Activated CD4-positive, alpha-beta T cell treated with anti-CD3 and anti-CD28 coated beads for 24 hours (primary cell): ENCODE measurements at places on chromosomes 12 and 14.

DNA sequence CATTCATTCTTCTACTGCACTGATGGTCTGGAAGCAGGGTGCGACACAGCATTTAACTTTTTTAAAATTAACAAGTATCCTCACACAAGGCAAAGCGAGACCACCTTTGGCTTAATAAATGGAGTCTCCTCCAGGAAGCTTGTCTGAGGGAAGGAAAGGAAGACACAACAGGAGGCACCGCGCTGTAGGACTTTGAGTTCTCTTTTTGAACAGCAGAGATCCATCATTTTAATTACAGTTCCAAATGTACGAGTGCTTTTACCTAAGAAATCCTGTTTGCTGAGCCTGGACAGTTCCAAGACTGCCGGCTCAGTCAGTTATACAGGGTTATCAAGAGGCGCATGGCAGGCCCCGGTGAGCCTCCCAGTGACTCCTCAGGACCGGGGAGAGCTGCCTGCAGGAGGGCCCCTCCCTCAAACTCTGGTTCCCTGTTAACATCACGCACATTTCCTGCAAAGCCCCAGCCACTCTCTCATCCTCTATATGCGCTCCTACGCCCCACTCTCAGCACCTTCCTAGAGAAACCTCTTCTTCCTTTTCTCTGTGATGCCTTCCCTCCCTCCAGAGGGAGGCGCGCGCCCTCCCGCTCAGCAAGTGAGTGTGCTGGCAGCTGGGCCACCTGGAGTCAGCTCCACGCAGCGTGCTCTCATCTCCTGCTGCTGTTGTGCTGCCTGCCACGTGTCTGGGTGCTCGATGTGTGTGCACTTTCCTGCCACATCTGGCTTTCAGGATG is 46.1 kb downstream of the STX2 start:
- no peak for DNase-seq

GRCh38 chr12:7542046-7542445 is 38.5 kb upstream of the CD163 start:
- no peak for DNase-seq

- DNase-seq: no peak
These were observed 98.5 kb downstream of the FGD4 start for GRCh38 chr12:32497864-32498263.

- DNase-seq: peak; percentile 63
These were observed 25.6 kb downstream of the RNASE10 start for GRCh38 chr14:20530771-20531571.

GRCh38 chr12:66903782-66904396 is 225.0 kb upstream of the GRIP1 start:
- no peak for DNase-seq
